ENCODE measurements at places on chromosomes 11 and 22. TPM values are rescaled to one million over a fixed set of nuclear protein-coding genes. Genes with fewer than 3 reads are reported as not detected.

TEX54 gene
- not detected for total RNA-seq

DNA sequence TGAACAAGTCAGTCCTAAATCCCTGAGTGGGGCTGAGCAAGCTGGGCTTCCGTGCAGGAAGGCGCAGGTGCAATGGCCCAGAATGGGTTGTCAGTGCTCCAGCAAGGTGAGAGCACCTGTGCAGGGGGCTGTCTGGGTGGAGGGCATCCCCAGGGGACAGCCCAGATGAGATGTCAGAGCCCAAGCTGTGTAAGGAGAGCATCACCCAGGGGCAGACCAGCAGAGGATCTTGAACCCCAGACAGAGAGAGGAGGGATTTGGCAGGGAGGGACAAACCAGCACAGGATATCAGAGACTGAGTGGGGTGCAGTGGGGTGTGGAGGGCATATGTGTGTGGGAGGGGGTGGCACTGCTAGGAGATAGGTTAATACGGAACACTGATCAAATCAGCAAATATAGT is 114.9 kb upstream of the TMEM45B start:
- H3K36me3 ChIP-seq: no peaks in the 10 kb centered on the region
- H3K4me3 ChIP-seq: no peak overlapping the region
- H3K4me1 ChIP-seq: peaks cover 5% of the 10 kb centered on the region

DNA sequence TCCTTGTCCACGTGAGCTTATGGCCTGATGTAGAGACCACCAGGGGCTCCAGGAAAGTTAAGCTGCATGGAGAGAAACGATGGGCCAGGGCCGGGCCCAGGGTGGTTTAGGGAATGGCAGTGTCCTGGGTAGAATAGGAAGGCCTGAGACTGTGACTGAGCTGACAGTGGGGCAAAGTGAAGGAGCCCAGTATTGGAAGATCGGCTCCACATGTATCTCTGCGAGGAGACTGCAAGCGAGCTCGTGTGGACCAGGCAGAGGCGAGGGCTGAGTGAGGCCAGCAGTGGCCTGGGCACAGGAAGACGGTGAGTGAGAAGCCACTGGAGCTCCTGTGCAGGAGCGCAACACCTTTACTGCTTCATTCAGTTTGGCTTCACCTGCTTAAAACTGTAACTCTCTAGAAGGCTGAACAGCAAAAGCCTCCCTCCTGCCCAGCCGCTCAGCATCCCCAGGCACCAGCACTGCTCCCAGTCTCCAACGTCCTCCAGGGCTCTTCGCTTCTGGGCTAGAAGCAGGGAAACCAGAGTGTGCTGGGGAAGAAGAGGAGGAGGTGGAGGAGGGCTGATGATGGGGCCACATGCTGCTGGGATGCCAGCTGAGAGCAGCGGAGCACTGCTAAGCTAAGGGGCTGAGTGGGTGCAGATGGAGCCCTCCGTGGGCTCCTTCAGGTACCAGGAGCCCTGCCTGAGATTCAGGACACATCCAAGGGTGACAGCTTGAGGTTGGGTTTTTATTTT is 13.5 kb downstream of the TCIRG1 start:
- DNase-seq: no peak
- H3K4me1 ChIP-seq: no peaks in the 10 kb centered on the region
- peaks cover 10% of the 10 kb centered on the region for H3K36me3 ChIP-seq

GUCY1A2 gene
- total RNA-seq: 38.5 TPM

TSGA10IP gene
- not detected for total RNA-seq

CDC42BPG gene
- 20.1 TPM for total RNA-seq

- peaks cover 7% of the 10 kb centered on the region for H3K4me1 ChIP-seq
- no peak overlapping the region for H3K27ac ChIP-seq
- no peak overlapping the region for H3K4me3 ChIP-seq
- H3K27me3 ChIP-seq: peaks cover 3% of the 10 kb centered on the region
Measured at GRCh38 chr11:81840380-81840779, 893.3 kb downstream of the FAM181B start.

- no peak overlapping the region for H3K4me3 ChIP-seq
- no peaks in the 10 kb centered on the region for H3K27me3 ChIP-seq
- no peak for DNase-seq
- no peaks in the 10 kb centered on the region for H3K4me1 ChIP-seq
Measured at GRCh38 chr11:92061456-92062062, 163.1 kb upstream of the FAT3 start.

CHADL gene
- total RNA-seq: 3.1 TPM

OTOG gene
- total RNA-seq: 0.78 TPM

SLC25A18 gene
- 2.3 TPM for total RNA-seq

- no peak overlapping the region for H3K4me3 ChIP-seq
- no peak overlapping the region for H3K27ac ChIP-seq
- no peak for DNase-seq
- H3K27me3 ChIP-seq: peaks cover 44% of the 10 kb centered on the region
- no peaks in the 10 kb centered on the region for H3K4me1 ChIP-seq
- H3K36me3 ChIP-seq: no peaks in the 10 kb centered on the region
Measured at GRCh38 chr22:29712119-29712518, 7.7 kb upstream of the CABP7 start.

- H3K27ac ChIP-seq: no peak overlapping the region
- H3K27me3 ChIP-seq: no peaks in the 10 kb centered on the region
- H3K4me1 ChIP-seq: peaks cover 2% of the 10 kb centered on the region
- no peaks in the 10 kb centered on the region for H3K36me3 ChIP-seq
- H3K4me3 ChIP-seq: no peak overlapping the region
- DNase-seq: no peak
Measured at GRCh38 chr11:84236436-84236835, 950.3 kb upstream of the CCDC90B start.

DNA sequence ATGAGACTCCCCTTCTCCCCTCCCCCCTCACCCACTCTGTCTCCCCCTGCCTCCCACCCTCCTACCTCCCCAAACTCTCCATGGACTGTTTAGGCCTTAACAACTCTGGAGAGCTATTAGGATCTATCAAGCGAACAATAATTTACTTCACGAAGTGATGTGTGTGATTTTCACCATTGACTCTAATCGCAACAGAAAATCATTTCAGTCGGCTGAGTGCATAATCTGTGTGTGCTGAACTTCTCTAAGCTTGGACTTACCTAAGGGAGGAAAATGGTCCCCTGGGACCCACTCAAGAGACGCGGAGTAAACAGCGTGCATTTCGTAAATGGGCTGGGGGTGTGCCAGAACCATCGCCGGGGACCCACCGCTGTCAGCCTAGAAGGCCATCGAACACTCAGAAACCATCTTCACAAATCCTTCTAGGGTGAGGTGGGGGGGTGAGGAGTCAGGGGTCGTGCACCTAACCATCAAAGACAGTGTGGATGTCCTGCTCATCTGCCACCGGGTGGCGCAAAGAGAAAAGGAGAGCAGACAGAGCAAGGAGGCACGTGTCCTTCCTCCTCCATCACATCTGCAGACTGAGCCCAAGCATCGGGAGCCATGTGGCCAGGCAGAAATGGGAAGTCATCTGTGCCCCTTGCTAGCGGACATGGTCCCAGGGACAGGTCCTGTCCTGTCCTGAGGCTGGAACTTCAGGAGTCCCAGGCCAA is 62.1 kb upstream of the NUP50 start:
- H3K27ac ChIP-seq: no peak overlapping the region
- no peak for DNase-seq
- H3K4me3 ChIP-seq: no peak overlapping the region
- H3K27me3 ChIP-seq: peaks cover 66% of the 10 kb centered on the region
- no peaks in the 10 kb centered on the region for H3K36me3 ChIP-seq
- no peaks in the 10 kb centered on the region for H3K4me1 ChIP-seq

PGA5 gene
- total RNA-seq: 0.69 TPM

All from progenitor cell of endocrine pancreas (in vitro differentiated cells).